ENCODE measurements at places on chromosomes 7 and 10. TPM values are rescaled to one million over a fixed set of nuclear protein-coding genes. Genes with fewer than 3 reads are reported as not detected.

The UTF1 gene
- polyA plus RNA-seq: not detected

The SEMA3D gene
- 45.6 TPM for polyA plus RNA-seq

The GPR15LG gene
- not detected for polyA plus RNA-seq

The PEX1 gene
- 30.5 TPM for polyA plus RNA-seq

The ADRA2A gene
- 4.1 TPM for polyA plus RNA-seq

The TMEM196 gene
- polyA plus RNA-seq: 0.03 TPM

The TDRD1 gene
- not detected for polyA plus RNA-seq

The COL13A1 gene
- polyA plus RNA-seq: 24.8 TPM

The WASHC2A gene
- polyA plus RNA-seq: 55.7 TPM

The PLCE1 gene
- 34.6 TPM for polyA plus RNA-seq

The TUBAL3 gene
- 0.38 TPM for polyA plus RNA-seq

The ANKRD61 gene
- polyA plus RNA-seq: 0.70 TPM

The NPTX2 gene
- polyA plus RNA-seq: 3.3 TPM

The APBB1IP gene
- polyA plus RNA-seq: 1.2 TPM

The EIF5AL1 gene
- polyA plus RNA-seq: 0.89 TPM

The KEL gene
- polyA plus RNA-seq: 3.1 TPM

The AGMO gene
- 0.88 TPM for polyA plus RNA-seq

The ZNF853 gene
- 18.5 TPM for polyA plus RNA-seq

The CFTR gene
- 2.6 TPM for polyA plus RNA-seq

The HPS1 gene
- polyA plus RNA-seq: 36.4 TPM

The PSMC2 gene
- 120 TPM for polyA plus RNA-seq

The SLC18A2 gene
- 1.1 TPM for polyA plus RNA-seq

The CCM2 gene
- 25.4 TPM for polyA plus RNA-seq

The GRB10 gene
- polyA plus RNA-seq: 31.4 TPM

The TMEM225B gene
- polyA plus RNA-seq: 2.3 TPM

The DNAJC12 gene
- polyA plus RNA-seq: 13.2 TPM

The ZNF736 gene
- polyA plus RNA-seq: 17.8 TPM

The TAS2R41 gene
- not detected for polyA plus RNA-seq

The ANKRD1 gene
- polyA plus RNA-seq: 0.73 TPM

The PPP1R3C gene
- 37.3 TPM for polyA plus RNA-seq

The FKBP6 gene
- 0.42 TPM for polyA plus RNA-seq

The ITIH5 gene
- 26.7 TPM for polyA plus RNA-seq

The SVIL gene
- polyA plus RNA-seq: 44.7 TPM

The CCDC172 gene
- not detected for polyA plus RNA-seq

The TRPV5 gene
- polyA plus RNA-seq: 0.72 TPM

The HOXA3 gene
- polyA plus RNA-seq: 32.6 TPM

The ZNF727 gene
- polyA plus RNA-seq: not detected

The ZSCAN21 gene
- polyA plus RNA-seq: 21.3 TPM

The CFAP69 gene
- 14.5 TPM for polyA plus RNA-seq

The PLA2G12B gene
- 8.2 TPM for polyA plus RNA-seq

The HOXA9 gene
- 117 TPM for polyA plus RNA-seq

The FAM237B gene
- 0.40 TPM for polyA plus RNA-seq

The EBLN1 gene
- not detected for polyA plus RNA-seq

The ADIRF gene
- polyA plus RNA-seq: 12.7 TPM

The WNT16 gene
- 0.10 TPM for polyA plus RNA-seq

The DNAJC1 gene
- polyA plus RNA-seq: 29.4 TPM

The VSTM4 gene
- 18.9 TPM for polyA plus RNA-seq

The MYL10 gene
- polyA plus RNA-seq: 0.36 TPM

The OR2A1 gene
- 1.1 TPM for polyA plus RNA-seq

The GCC1 gene
- polyA plus RNA-seq: 15.1 TPM

The TMED4 gene
- polyA plus RNA-seq: 149 TPM

The CYP3A4 gene
- polyA plus RNA-seq: 0.19 TPM

The SHOC2 gene
- 44.5 TPM for polyA plus RNA-seq

The CCDC146 gene
- 24.8 TPM for polyA plus RNA-seq

The GRK5 gene
- 20.1 TPM for polyA plus RNA-seq

The ARHGEF35 gene
- 20.5 TPM for polyA plus RNA-seq

The TNS3 gene
- polyA plus RNA-seq: 90.8 TPM

The NCF1 gene
- 0.84 TPM for polyA plus RNA-seq

Data from right renal pelvis (tissue), 4 donors.